ENCODE measurements at places on chromosomes 11 and 22. TPM values are rescaled to one million over a fixed set of nuclear protein-coding genes. Genes with fewer than 3 reads are reported as not detected.

The ZNF280B gene
- 1.3 TPM for total RNA-seq

The RTN4R gene
- total RNA-seq, result 2.0 TPM

The TMEM191B gene
- 3.4 TPM for total RNA-seq

DNA sequence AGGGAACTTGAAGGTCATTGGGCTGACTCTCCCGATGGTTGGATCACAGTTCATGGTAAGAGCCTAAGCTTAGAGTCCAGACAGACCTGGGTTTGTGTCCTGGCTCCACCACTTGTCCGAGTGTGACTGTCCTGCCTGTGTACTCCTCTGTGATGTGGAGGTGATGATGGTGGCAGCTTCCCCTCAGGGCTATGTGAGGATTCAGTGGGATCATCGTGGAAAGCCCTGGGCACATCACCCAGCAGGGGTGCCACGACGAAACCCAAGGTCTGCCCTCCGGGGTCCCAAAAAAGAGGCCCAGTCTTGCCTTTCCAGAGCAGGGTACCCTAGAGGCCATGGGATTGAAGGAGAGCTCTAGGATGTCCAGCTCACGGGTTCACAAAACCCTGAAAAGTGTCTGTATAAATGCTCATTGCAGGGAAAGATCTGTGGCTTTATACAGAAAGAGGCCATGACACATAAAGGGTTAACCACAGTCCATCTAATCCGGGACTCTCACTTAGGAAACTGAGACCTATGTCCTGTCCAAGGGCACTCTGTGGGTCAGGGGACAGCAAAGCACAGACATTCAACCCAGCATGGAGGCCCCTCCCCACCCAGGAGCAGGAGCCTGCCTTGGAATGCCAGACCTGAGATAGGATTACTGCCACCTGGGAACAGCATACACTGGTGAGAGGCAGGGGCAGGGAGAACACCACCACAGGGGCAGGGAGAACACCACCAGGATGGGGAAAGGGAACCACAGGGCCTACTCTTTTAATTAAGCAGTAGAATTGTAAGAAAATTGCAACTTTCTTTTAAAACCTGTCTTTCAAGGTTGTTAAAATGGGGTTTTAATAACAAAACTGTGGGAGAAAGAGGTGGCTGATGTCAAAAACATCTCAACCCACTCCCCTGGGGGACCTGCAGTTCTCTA is 51.3 kb downstream of the IGLL5 start:
- no peak for DNase-seq

Data from mucosa of gallbladder (tissue), 1 donor.